ENCODE measurements at places on chromosomes 13 and 19.

GRCh38 chr13:71685072-71685471 is 181.9 kb downstream of the DACH1 start:
- no peak for DNase-seq

DNA sequence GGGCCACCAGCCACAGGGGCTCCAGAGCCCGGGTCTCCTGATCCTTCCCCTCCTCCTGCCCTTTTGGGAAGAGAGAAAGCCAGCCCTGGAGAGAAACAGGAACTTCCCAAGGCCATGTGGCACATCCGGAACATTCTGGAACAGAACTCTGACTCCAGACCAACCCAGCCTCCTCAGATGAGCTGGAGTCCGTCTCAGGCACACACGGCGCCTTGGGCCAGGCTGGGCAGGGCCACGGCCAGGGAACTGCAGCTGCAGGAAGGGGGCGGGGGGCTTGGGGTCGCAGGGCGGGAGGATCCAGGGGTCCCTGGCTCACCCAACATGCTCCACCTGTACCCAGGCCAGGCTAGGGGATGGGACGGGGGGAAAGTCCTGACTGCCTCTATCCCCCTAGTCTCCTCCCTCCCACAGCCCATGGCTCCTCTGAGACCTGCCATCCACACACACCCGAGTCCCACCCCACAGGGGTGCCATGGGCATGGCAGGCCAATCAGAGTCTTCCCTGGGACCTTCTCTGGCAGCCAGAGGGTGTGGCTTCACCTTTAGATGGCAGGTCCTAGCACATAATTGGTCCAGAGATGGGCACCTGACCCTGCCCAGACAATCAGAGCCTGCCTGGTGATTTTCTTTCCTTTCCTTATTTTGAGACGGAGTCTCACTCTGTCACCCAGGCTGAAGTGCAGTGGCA is 22.9 kb downstream of the SBNO2 start:
- no peak for DNase-seq

- DNase-seq: no peak
These were observed 78.9 kb downstream of the TEX29 start for GRCh38 chr13:111399334-111399733.

DNA sequence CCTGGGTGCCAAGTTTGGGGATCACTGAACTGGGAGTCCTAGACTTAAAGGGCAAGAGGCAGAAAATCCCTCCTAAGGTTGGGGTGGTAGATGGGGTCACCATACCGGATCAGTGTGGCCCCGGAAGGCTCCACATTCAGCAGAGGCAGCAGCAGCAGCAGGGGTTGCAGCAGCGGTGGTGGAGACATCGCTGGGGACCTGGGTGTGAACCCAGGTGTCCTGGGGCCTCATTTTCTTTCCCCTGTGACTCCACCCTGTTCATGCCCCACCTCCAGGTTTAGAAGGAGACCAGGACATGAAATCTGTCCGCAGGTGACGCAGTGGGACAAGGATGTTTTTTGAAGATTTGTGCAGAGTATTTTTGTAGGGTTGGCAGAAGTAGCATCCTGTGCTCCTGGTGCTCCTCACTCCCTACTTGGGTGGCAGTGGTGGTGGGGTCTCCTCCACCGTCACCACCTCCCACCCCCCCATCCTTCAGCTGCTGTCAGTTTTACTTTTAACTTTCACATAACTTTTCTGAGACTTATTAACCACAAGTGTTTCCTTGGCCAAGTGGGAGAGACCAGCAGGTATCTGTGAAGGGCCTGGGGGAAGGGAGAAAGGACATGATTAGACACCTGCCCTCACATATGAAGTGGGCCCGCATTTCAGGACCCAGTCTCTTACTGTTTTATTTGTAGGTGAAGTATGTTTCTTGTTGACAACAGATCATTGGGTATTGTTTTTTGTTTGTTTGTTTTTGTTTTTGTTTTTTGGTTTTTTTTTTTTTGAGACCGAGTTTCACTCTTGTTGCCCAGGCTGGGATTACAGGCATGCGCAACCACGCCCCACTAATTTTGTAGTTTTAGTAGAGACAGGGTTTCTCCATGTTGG is at the start of gene NAPSA:
Gene NAPSA (minus strand): TSS at position 206 of the 873 bp plus-strand sequence. CDS start 18 bp downstream, at position 188.
- no peak for DNase-seq

GRCh38 chr13:22629374-22629773 is 551.4 kb upstream of the SGCG start:
- no peak for DNase-seq

GRCh38 chr19:36604656-36605100 is 435 bp upstream of the ZNF382 start:
- DNase-seq: no peak

DNA sequence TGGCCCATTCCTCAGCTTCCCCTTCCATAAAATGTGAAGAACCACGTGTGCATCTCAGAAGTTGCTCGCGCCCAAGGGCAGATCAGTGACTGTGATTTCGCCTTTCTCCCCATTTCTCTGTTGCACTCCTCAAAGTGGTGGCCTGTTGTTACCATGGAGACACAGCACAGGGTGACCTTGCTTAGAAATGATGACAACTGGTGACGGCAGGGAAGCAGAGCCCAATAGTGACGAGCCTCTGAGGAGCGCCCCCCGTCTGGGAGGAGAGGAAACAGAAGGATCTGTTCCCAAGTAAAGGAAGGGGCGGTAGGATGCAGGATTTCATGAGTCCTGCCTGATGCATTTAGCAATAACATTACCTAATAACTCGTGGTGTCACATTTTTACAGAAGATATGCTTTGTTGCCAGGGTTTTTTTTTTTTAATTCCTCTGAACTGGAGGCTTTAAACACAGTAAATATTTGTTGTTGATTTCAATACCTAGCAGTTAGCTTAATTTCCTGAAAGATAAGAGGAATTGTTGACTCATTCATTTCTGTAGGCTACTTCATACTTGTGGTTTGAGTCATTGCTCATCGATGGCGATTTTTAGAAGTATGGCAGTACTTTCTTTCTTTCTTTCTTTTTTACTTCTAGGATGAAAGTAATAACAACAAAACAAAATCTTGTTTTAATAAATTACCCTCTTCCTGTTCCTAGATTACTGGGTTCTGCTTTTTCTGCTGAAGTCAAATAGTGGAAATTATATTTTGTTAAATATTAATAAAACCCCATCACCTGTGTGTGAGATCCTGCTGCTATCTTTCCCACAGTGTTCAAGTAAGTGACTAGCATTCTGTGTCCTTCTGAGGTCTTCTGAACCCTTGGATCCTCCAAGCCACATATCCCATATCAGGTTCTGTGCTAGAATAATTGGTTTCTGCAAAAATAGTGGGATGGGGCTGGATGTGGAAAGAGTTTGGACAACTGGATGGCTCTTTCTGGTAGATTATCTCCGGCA is 36.0 kb downstream of the MBNL2 start:
- DNase-seq: peak; percentile 81

DNA sequence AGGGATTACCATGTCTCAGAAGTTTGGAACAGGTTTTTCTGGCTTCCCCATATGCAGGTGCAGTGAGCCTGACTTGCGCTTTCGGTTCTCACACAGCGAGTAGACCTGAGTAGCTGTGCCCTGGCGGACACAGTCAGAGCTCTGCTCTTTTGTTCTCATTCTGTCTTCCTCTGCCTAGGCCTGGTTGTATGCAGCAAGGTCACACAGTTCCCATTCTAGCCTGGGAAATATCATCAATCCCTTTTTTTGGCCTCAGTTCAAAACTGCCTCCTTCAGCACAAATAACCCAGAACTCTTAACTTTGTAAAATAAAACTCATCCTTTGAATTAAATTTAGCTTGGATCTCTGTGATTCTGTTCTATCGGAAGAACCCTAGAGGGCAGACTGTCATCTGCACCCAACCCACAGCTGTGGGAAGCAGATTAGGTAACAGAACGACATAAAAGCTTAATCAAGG is 10.2 kb downstream of the OXGR1 start:
- no peak for DNase-seq

- DNase-seq: no peak
These were observed 9.1 kb upstream of the EPHX3 start for GRCh38 chr19:15241259-15241910.

- DNase-seq: no peak
These were observed 7.7 kb downstream of the C2CD4C start for GRCh38 chr19:400976-401865.

GRCh38 chr13:35711909-35712308 is 235.4 kb upstream of the MAB21L1 start:
- DNase-seq: no peak

DNA sequence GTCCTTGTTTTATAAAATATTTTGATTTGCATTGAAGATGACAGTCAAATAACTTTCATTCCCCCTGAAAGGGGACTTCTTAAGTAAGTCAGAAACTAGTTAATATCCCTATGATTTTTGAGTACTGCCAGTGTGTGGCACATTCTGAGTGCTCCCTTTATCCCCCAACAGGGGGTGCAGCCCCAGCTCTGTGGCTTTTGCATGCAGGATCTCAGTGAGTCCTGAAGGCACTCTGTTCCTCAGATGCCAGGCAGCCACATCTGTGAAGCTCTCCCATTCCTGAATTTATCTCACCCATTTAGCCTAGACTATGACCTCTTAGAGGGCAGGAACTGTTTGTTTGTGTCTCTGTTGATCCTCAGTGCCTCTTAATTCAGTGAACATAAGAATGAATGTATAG is 123.1 kb downstream of the CDK8 start:
- DNase-seq: no peak

GRCh38 chr19:49056101-49056901 is 1.2 kb downstream of the CGB7 start:
- DNase-seq: no peak

DNA sequence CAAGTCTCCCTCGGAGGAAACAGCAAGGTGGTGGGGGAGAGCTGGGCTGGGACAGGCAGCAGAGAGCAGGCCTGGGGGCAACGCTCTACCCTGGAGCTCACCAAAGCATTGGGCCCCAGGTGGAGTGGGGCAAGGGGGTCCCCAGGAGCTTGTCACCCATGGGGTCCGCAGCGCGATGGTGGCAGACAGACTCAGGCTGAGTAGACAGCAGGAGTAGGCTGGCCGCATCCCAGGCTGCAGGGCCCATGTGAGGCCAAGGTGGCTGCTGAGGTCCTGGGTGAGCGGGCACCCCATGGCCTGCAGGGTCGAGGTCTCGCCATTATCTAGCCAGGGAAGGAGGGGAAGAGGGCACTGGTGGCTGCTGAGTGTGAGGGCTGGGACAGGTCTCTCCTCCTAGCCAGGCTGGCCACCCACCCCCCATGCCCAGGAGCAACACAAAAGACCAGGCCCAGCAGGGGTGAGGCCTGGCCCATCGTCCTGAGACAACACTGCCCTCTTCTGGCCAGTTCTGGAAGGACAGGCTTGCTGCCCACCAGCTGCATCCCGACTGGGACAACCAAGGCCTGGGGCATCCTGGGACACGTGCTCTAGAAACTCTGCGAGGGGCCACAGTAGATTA is 33.1 kb downstream of the CEBPG start:
- no peak for DNase-seq

- no peak for DNase-seq
These were observed 58.9 kb upstream of the C1QTNF9 start for GRCh38 chr13:24250376-24251057.

- no peak for DNase-seq
These were observed 687.0 kb downstream of the EFNB2 start for GRCh38 chr13:105848494-105848893.

- DNase-seq: no peak
These were observed 9.3 kb downstream of the SCEL start for GRCh38 chr13:77544758-77545338.

DNA sequence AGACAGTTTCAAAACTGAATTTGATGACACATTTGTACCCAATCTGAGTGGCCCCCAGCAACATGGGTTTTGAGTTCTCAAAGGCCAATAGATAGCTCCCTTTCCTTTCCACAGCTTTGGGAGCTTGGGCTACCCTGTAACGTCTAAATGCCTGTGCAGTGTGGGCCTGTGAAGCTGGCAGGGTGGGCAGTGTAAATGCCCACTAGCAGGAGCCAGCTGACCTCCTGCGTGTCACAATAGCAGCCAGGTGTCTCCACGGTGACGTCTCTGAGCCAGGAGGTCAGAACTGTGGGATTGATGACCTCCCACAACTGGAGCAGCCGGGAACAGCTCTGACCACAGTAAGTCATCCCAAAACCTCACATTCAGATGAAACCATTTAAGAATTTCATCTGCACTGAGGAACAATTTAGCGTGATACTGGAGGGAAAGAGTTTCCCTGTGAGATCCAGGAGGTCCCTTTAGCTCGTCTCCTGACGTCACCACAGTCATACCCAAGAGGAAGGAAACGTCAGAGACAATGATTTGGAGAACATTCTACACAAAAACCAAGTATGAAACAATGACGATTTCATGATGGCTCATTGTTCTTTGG is at the start of gene IPO5:
Gene IPO5 (plus strand): TSS at position 300 of the 595 bp plus-strand sequence. CDS start 23,022 bp downstream, outside the sequence.
- no peak for DNase-seq

- DNase-seq: no peak
These were observed 40.2 kb downstream of the CARS2 start for GRCh38 chr13:110665491-110666254.

GRCh38 chr13:43936647-43937046 is 56.9 kb downstream of the LACC1 start:
- no peak for DNase-seq

DNA sequence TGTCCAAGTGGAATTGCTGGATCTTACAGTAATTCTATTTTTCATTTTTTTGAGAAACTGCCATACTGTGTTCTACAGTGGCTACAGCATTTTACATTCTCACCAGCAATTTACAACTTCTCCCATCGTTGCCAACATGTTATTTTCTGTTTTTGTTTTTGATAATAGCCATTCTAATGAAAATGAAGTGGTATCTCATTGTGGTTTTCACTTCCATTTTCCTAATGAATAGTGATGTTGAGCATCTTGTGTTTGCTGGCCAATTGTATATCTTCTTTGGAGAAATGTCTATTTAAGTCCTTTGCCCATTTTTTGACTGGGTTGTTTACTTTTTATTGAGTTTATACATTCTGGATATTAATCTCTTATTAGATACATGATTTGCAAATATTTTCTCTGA is 38.6 kb downstream of the KCNRG start:
- no peak for DNase-seq

All from non-pigmented ciliary epithelial cell (primary cell).